ENCODE measurements at places on chromosomes 1 and 21. TPM values are rescaled to one million over a fixed set of nuclear protein-coding genes. Genes with fewer than 3 reads are reported as not detected.

Gene KCNE1
- total RNA-seq = 0.64 TPM

Gene DCST2
- total RNA-seq = not detected

Gene PLA2G4A
- 3.3 TPM for total RNA-seq

Gene SYPL2
- 0.09 TPM for total RNA-seq

Gene B3GALT6
- total RNA-seq = 15.2 TPM

Gene CDA
- not detected for total RNA-seq

Gene ZBTB8A
- 20.1 TPM for total RNA-seq

Gene MXRA8
- 18.2 TPM for total RNA-seq

Gene NTMT2
- not detected for total RNA-seq

Gene GJA9
- not detected for total RNA-seq

Gene KLF17
- not detected for total RNA-seq

Gene ALX3
- not detected for total RNA-seq

Gene HORMAD1
- total RNA-seq = not detected

Gene CALML6
- total RNA-seq = 0.18 TPM

Gene HTR1D
- total RNA-seq = not detected

Gene FCN3
- total RNA-seq = not detected

Gene CELA2B
- total RNA-seq = not detected

Gene SPATA46
- total RNA-seq = not detected

Gene RPTN
- not detected for total RNA-seq

Gene AADACL4
- not detected for total RNA-seq

Gene PLA2G2C
- total RNA-seq = not detected

Gene RIPPLY3
- total RNA-seq = 0.73 TPM

Gene LRRC38
- 2.4 TPM for total RNA-seq

Gene EDARADD
- 1.3 TPM for total RNA-seq

Gene LCE3E
- total RNA-seq = not detected

Gene FAAH
- 19.0 TPM for total RNA-seq

Gene NOS1AP
- total RNA-seq = 5.5 TPM

Gene BCAR3
- 8.5 TPM for total RNA-seq

Gene PRAMEF18
- total RNA-seq = not detected

Gene NECTIN4
- total RNA-seq = not detected

Gene FCGR3B
- 0.36 TPM for total RNA-seq

Gene TGFBR3
- 14.3 TPM for total RNA-seq

Gene TCHH
- 0.27 TPM for total RNA-seq

Gene SMYD3
- total RNA-seq = 48.9 TPM

Gene CHD1L
- 14.8 TPM for total RNA-seq

Gene ST6GALNAC5
- 33.7 TPM for total RNA-seq

Gene GOLPH3L
- 9.7 TPM for total RNA-seq

Gene GABPB2
- 8.3 TPM for total RNA-seq

Gene MMP23B
- total RNA-seq = 0.64 TPM

Gene HCRTR1
- total RNA-seq = 0.64 TPM

Gene TOR1AIP1
- total RNA-seq = 19.1 TPM

Gene NGF
- total RNA-seq = 1.7 TPM

Gene ENAH
- 78.0 TPM for total RNA-seq

Gene PLA2G2F
- total RNA-seq = not detected

Gene CD101
- 1.6 TPM for total RNA-seq

Gene CLCNKB
- total RNA-seq = 0.45 TPM

Gene RGS16
- 6.6 TPM for total RNA-seq

Gene CD48
- total RNA-seq = 0.45 TPM

Gene RAP1GAP
- total RNA-seq = 13.5 TPM

Gene TEX38
- not detected for total RNA-seq

Gene RGS4
- total RNA-seq = 9.5 TPM

Gene SPAG17
- total RNA-seq = 4.9 TPM

Gene SPRR3
- not detected for total RNA-seq

Gene LORICRIN
- total RNA-seq = not detected

Gene CYYR1
- total RNA-seq = 7.0 TPM

Gene CHRM3
- total RNA-seq = 41.6 TPM

Gene EYA3
- total RNA-seq = 20.8 TPM

Data from cerebellum (tissue), 4 donors.